Mesothelial cell of epicardium (in vitro differentiated cells): ENCODE measurements at places on chromosomes 7 and 10.

- no peak for DNase-seq
- H3K27ac ChIP-seq = no peak overlapping the region
- H3K36me3 ChIP-seq = no peaks in the 10 kb centered on the region
- no peaks in the 10 kb centered on the region for H3K27me3 ChIP-seq
These were observed 1105.7 kb downstream of the XPNPEP1 start for GRCh38 chr10:108817584-108817983.

GRCh38 chr7:89554209-89554608 lies 600.1 kb upstream of the STEAP1 start:
- H3K4me3 ChIP-seq = no peak overlapping the region
- H3K36me3 ChIP-seq = no peaks in the 10 kb centered on the region
- peaks cover 6% of the 10 kb centered on the region for H3K27me3 ChIP-seq
- no peaks in the 10 kb centered on the region for H3K4me1 ChIP-seq
- DNase-seq = no peak
- no peak overlapping the region for H3K27ac ChIP-seq

GRCh38 chr10:14588084-14588937 lies 186.4 kb downstream of the FAM107B start:
- peak overlapping the region; percentile 65 for H3K27ac ChIP-seq
- no peak overlapping the region for H3K4me3 ChIP-seq
- H3K36me3 ChIP-seq = no peaks in the 10 kb centered on the region
- H3K4me1 ChIP-seq = peaks cover 13% of the 10 kb centered on the region
- H3K27me3 ChIP-seq = no peaks in the 10 kb centered on the region

- H3K36me3 ChIP-seq = no peaks in the 10 kb centered on the region
- peaks cover 2% of the 10 kb centered on the region for H3K4me1 ChIP-seq
- H3K4me3 ChIP-seq = no peak overlapping the region
- H3K27me3 ChIP-seq = peaks cover 2% of the 10 kb centered on the region
- no peak for DNase-seq
- no peak overlapping the region for H3K27ac ChIP-seq
These were observed 45.4 kb downstream of the CACNB2 start for GRCh38 chr10:18185621-18186020.

DNA sequence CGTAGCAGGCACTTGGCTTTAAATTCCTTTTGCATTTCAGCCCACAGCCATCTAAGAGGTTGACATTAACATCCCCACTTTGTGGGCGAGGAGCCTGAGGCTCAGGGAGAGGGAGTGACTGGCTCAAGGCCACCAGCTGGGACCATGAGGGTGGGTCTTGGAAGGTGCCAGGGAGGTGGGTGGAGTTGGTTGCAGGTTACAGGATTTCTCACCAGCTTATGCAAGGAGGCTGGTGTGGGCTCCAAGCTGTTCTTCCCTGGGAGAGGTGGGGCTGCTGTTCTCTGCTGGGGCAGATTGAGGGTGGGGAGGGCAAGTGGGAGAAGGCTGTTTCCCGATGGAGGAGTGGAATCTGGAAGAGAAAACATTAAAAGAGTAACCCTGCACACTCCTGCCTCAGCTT lies 14.1 kb upstream of the C10orf95 start:
- no peaks in the 10 kb centered on the region for H3K36me3 ChIP-seq
- H3K27ac ChIP-seq = no peak overlapping the region
- peaks cover 20% of the 10 kb centered on the region for H3K27me3 ChIP-seq
- peaks cover 32% of the 10 kb centered on the region for H3K4me1 ChIP-seq
- H3K4me3 ChIP-seq = no peak overlapping the region

- no peaks in the 10 kb centered on the region for H3K36me3 ChIP-seq
- no peak for DNase-seq
- H3K27ac ChIP-seq = no peak overlapping the region
- no peaks in the 10 kb centered on the region for H3K4me1 ChIP-seq
These were observed 20.9 kb downstream of the RAMP3 start for GRCh38 chr7:45178241-45179225.

DNA sequence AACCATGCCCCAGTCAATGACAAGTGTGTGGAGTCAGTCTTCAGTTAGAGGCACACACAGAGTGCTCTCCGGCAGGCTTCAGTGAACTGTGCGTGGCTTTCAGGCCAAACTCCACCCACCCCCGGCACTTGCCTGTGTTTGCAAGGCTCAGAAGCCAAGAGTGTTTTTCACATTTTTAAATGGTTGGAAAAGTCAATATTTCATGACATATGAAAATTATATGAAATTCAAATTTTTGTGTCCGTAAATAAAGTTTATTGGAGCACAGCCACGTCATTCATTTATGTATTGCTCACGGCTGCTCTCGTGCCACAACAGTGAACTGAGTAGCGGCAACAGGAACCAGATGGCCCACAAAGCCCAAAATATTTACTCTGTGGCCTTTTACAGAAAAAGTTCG lies 104.7 kb downstream of the SFMBT2 start:
- H3K27ac ChIP-seq = no peak overlapping the region
- no peak overlapping the region for H3K4me3 ChIP-seq
- DNase-seq = no peak
- H3K27me3 ChIP-seq = peaks cover 74% of the 10 kb centered on the region
- H3K36me3 ChIP-seq = peaks cover 4% of the 10 kb centered on the region
- peaks cover 32% of the 10 kb centered on the region for H3K4me1 ChIP-seq

GRCh38 chr7:73341877-73342276 lies 13.9 kb downstream of the FKBP6 start:
- H3K4me3 ChIP-seq = no peak overlapping the region
- DNase-seq = no peak
- peaks cover 15% of the 10 kb centered on the region for H3K4me1 ChIP-seq
- H3K36me3 ChIP-seq = no peaks in the 10 kb centered on the region
- H3K27me3 ChIP-seq = no peaks in the 10 kb centered on the region

GRCh38 chr7:82805527-82805960 lies 357.1 kb downstream of the PCLO start:
- H3K4me1 ChIP-seq = peaks cover under 1% of the 10 kb centered on the region
- no peaks in the 10 kb centered on the region for H3K36me3 ChIP-seq
- H3K27ac ChIP-seq = no peak overlapping the region
- H3K4me3 ChIP-seq = no peak overlapping the region
- DNase-seq = no peak
- no peaks in the 10 kb centered on the region for H3K27me3 ChIP-seq

DNA sequence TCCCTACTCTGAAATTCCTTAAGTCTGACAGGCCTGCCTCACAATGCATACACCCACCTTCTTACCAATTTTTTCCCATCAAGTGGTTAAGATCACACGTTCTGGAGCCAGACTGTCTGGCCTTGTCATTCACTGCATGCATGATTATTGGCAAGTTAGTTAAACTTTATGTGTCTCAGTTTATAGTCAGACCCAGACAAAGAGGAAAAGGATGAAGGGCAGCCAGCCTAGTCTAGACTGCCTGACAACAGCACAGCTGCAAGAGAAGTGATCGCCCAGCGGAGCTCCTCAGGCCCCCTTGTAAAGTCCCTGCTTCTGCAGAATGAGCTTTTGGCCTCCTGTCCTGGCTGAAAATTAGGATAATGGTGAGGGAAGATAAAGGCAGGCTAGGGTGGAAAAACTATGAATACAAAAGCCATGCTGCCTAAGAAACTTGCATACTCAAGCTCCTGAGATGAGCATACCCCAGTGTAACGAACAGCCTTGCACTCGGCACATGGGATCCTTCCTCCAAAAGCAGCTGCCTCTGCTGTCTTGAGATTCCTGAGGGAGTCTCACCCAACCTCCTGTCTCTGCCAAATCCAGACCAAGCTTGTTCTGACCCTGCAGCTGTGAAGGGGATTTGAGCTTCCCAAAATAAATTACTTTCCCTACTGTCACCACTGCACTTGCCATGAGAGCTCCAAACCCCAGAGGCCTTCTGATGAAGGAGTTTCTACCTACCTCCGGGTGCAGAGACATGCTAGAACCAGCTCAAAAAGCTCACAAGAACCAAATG lies 26.7 kb upstream of the MRLN start:
- H3K4me1 ChIP-seq = peaks cover 4% of the 10 kb centered on the region
- DNase-seq = no peak
- H3K27ac ChIP-seq = peak overlapping the region; percentile 61
- no peaks in the 10 kb centered on the region for H3K27me3 ChIP-seq
- H3K36me3 ChIP-seq = peaks cover 14% of the 10 kb centered on the region

GRCh38 chr10:44832595-44833390 lies 78.3 kb upstream of the TMEM72 start:
- H3K27ac ChIP-seq = no peak overlapping the region
- no peaks in the 10 kb centered on the region for H3K36me3 ChIP-seq
- H3K27me3 ChIP-seq = peaks cover 5% of the 10 kb centered on the region
- H3K4me1 ChIP-seq = no peaks in the 10 kb centered on the region
- no peak overlapping the region for H3K4me3 ChIP-seq

- no peaks in the 10 kb centered on the region for H3K27me3 ChIP-seq
- no peak overlapping the region for H3K27ac ChIP-seq
- peaks cover 13% of the 10 kb centered on the region for H3K4me1 ChIP-seq
- no peak for DNase-seq
- no peak overlapping the region for H3K4me3 ChIP-seq
These were observed 139.3 kb upstream of the KLF6 start for GRCh38 chr10:3924344-3924743.

DNA sequence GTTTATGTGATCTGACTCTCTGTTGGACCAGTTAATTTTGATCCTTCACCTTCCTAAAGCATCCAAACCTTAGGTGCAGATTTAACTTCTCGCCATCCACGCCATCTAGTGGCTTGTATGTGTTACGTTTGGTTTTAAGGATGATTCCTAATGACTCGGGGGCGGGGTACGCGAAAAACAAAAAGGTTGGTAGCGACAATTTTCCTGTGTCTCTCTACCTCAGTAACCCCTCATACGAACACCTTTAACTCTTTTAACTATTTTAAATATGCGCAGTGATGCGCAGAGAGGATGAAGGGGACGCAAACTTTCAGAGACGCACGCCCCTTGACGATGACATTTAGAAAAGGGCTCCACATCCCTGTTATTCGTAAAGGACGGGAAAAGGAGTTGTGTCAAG lies 714 bp upstream of the KCND2 start:
- peaks cover 30% of the 10 kb centered on the region for H3K27me3 ChIP-seq
- peak; percentile 37 for DNase-seq
- peaks cover 11% of the 10 kb centered on the region for H3K4me1 ChIP-seq

- no peak overlapping the region for H3K4me3 ChIP-seq
- H3K4me1 ChIP-seq = no peaks in the 10 kb centered on the region
- no peak for DNase-seq
- H3K27ac ChIP-seq = no peak overlapping the region
- no peaks in the 10 kb centered on the region for H3K27me3 ChIP-seq
These were observed 144.5 kb upstream of the ZWINT start for GRCh38 chr10:56505555-56505954.

GRCh38 chr7:4783292-4783652 lies 7.8 kb downstream of the AP5Z1 start:
- no peaks in the 10 kb centered on the region for H3K27me3 ChIP-seq
- H3K36me3 ChIP-seq = peaks cover 8% of the 10 kb centered on the region
- H3K4me3 ChIP-seq = no peak overlapping the region
- H3K4me1 ChIP-seq = peaks cover 1% of the 10 kb centered on the region
- DNase-seq = no peak

DNA sequence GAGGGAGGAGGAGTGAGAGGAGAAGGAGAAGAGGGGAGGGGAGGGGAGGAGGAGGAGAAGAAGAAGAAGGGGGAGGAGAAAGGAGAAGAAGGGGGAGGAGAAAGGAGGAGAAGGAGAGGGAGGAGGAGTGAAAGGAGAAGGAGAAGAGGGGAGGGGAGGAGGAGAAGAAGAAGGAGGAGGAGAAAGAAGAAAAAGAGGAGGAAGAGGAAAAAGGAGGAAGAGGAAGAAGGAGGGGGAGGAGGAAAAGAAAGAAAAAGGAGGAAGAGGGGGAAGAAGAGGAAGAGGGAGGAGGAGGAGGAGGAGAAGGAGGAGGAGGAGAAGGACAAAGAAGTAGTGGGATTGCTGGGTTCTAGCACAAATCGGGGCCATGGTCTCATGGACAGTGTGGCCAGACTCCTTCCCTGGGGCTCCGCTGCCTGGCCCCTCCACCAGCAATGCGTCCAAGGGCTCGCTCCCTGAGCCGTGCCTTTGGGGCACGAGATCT lies 4.2 kb upstream of the MAFK start:
- H3K36me3 ChIP-seq = no peaks in the 10 kb centered on the region
- no peak overlapping the region for H3K27ac ChIP-seq
- H3K27me3 ChIP-seq = peaks cover 8% of the 10 kb centered on the region
- DNase-seq = no peak
- peaks cover 5% of the 10 kb centered on the region for H3K4me1 ChIP-seq

GRCh38 chr7:22874904-22875303 lies 52.3 kb upstream of the TOMM7 start:
- DNase-seq = no peak
- H3K4me3 ChIP-seq = no peak overlapping the region
- H3K27ac ChIP-seq = no peak overlapping the region
- no peaks in the 10 kb centered on the region for H3K27me3 ChIP-seq
- H3K36me3 ChIP-seq = no peaks in the 10 kb centered on the region
- H3K4me1 ChIP-seq = no peaks in the 10 kb centered on the region

DNA sequence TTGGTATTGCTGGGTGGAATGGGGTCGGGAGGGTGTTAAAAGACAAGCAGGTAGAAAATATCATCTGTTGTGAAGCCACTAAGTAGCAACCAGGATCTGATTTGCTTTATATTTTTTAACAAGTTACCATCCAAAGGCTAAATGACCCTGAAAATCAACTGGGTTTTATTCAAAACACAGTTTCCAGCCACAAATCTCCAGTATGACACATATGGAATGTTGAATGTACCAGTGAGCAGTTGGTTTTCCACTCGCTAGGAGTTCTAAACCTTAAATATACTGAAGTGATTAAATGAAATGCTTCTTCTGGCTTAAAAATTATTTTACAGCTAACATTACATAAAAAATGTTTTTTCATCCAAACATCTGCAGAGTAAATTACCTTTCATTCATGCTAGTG lies 112.5 kb downstream of the PDE1C start:
- no peaks in the 10 kb centered on the region for H3K36me3 ChIP-seq
- H3K4me1 ChIP-seq = no peaks in the 10 kb centered on the region
- no peak overlapping the region for H3K4me3 ChIP-seq
- no peak for DNase-seq
- no peak overlapping the region for H3K27ac ChIP-seq

GRCh38 chr10:78472551-78472890 lies 438.9 kb downstream of the RPS24 start:
- H3K4me3 ChIP-seq = no peak overlapping the region
- H3K27ac ChIP-seq = peak overlapping the region; percentile 92
- DNase-seq = no peak
- peaks cover 64% of the 10 kb centered on the region for H3K4me1 ChIP-seq
- no peaks in the 10 kb centered on the region for H3K27me3 ChIP-seq

DNA sequence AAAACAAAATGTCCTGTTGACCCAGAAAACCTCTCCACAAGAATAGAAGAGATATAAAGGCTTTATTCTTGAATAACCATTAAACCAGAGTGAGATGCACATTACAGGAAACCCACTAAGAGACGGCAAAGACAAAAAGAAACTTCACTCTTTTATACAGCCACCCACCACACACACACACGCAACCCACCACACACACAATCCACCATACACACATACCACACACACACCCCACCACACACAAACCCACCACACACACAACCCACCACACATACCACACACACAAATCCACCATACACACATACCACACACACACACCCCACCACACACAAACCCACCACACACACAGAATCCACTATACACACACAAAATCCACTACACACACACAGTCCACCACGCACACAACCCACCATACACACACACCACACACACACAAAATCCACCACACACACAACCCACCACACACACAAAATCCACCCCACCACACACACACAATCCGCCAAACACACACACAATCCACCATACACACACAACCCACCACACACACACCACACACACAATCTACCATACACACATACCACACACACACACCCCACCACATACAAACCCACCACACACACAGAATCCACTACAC lies 9.5 kb upstream of the REPIN1 start:
- no peak for DNase-seq
- no peaks in the 10 kb centered on the region for H3K27me3 ChIP-seq
- no peak overlapping the region for H3K27ac ChIP-seq
- no peaks in the 10 kb centered on the region for H3K36me3 ChIP-seq
